ENCODE measurements at places on chromosomes 11 and 22. TPM values are rescaled to one million over a fixed set of nuclear protein-coding genes. Genes with fewer than 3 reads are reported as not detected.
A peak's percentile ranks its signal among the peaks of the same experiment; 100 is the strongest.

The ACR gene
- not detected for total RNA-seq

The ELFN2 gene
- total RNA-seq, result 0.16 TPM

The DUSP8 gene
- 7.8 TPM for total RNA-seq

GRCh38 chr22:32623943-32624342, 149.3 kb downstream of the FBXO7 start:
- ATAC-seq, result peak; percentile 52

DNA sequence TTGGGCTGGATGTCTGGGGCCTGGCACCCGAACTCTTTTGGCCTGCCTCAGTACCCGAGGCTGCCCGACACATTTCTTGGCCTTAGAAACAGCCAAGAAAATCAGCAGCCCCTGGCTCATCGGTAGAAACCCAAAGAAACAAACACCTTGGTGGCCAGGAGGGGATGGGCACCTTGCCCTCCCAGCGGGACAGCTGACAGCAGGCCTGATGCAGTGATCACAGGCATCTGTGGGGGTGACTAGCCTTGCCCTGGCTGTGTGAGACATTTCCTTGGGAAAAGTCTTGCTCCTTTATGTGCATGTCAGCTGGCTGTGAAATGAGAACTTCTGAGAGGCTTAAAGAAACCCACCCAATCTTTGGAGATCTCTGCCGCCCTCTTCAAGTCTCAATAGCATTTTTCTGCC, 60.9 kb downstream of the SMIM38 start:
- ATAC-seq, result no peak

DNA sequence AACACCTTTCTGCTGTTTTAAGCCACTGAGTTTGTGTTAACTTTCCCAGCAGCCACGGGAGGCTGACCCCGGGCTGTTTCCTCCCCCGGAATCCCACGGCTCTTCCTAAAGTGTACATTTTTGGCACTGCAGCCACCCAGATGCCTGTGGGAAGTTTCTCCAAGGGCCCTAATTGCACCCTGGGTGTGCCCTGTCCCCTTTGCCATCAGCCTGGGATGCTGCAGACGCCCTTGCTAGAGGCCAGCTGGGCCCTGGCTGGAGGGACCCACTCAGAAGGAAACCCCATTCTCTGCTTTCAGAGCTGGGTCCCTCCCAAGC, 883.3 kb downstream of the BRD1 start:
- ATAC-seq, result no peak

DNA sequence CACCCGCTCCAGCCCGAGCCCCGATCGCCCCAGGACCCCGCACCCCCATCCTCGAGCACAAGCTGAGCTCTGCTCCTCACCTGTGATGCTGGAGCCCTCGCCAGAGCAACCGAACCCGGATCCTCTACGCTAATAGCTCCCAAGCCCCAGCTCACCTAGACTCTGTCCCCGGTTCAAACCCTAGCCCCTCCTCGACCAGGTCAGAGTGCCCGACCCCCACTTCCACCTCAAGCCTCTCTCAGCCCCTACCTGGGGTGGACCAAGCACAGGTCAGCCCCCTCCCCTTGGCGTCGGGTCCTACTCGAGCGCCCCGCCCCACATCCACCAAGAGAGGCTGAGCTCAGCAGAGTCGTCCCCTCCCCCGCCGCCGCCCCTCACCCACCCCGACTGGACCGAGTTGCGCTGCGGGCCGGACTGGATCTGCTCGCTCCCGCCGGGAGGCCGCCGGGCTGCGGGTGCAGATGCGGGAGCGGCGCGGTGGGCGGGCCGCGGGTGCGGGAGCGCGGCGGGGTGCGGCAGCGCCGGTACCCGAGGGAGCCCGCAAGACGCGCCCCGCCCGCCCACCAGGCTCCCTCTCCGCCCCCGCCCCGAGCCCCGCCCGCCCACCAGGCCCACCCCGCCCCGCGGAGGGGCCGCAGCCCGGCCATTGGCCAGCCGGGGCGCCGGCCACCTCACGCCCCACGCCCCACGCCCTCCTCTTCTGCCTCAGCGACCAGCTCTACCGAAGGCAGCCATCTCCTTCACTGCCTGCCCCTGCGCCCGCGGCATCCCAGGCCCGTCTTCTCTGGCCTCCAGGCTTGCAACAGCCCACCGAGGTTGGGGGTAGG, 577 bp upstream of the DKK3 start:
- ATAC-seq, result peak; percentile 81

DNA sequence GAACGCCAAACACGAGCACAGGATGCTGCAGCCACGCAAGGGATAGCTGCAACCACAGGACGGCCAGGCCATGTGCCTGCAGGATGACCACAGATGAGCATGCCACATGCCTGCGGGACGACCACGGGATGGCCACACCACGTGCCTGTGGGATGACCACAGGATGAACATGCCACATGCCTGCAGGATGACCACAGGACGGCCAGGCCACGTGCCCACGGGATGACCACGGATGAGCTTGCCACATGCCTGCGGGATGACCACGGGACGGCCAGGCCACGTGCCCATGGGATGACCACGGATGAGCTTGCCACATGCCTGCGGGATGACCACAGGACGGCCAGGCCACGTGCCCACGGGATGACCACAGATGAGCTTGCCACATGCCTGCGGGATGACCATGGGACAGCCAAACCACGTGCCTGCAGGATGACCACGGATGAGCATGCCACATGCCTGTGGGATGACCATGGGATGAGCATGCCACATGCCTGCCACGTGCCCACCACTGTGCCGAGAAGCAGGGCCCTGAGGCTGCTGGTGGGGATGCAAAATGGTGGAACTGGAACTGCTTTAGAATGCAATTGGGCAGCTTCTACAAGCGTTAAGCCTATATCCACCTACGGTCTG, 12.8 kb upstream of the MOB2 start:
- no peak for ATAC-seq

DNA sequence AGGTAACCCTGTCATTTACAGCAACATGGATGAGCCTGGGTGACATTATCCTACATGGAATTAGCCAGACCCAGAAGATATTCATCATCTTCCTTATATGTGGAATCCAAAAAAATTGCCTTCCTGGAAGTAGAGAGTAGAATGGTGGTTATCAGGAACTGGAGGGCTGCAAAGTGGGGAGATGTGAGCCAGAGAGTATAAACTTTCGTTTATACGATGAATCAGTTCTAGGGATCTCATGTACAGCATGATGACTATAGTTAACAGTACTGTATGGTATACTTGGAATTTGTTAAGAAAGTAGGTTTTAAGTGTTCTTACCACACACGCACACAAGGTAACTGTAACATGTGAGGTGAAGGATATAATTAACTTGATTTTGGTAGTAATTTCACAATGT, 79.1 kb downstream of the TBC1D22A start:
- no peak for ATAC-seq

- peak; percentile 69 for ATAC-seq
These were observed 553 bp upstream of the USP47 start for GRCh38 chr11:11841116-11841722.

DNA sequence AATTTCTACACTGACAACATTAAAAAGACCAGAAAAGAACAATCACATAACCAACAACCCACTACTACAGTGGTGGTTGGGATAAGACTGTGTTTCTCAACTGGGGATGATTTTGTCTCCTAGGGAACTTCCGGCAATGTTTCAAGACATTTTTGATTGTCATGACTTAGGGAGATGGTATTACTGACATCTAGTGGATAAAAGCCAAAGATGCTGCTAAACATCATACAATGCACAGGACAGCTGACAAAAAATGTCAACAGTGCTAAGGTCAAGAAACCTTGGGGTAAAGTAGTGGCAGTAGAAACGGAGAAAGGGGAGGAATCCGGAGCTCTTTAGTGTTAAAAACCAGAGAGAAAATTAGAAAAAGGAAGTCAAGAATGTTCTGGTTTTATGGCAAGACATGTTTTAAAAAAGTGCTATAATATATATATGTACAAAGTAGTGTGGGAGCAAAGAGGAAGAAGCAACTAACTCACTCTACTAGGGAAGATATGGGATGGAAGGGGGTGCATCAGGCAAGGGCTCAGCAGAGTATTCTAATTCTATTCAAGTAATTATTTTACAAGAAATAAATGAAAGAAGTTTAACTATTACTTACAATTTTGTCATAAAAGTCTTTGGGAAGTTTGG, 37.2 kb downstream of the CKAP5 start:
- no peak for ATAC-seq

DNA sequence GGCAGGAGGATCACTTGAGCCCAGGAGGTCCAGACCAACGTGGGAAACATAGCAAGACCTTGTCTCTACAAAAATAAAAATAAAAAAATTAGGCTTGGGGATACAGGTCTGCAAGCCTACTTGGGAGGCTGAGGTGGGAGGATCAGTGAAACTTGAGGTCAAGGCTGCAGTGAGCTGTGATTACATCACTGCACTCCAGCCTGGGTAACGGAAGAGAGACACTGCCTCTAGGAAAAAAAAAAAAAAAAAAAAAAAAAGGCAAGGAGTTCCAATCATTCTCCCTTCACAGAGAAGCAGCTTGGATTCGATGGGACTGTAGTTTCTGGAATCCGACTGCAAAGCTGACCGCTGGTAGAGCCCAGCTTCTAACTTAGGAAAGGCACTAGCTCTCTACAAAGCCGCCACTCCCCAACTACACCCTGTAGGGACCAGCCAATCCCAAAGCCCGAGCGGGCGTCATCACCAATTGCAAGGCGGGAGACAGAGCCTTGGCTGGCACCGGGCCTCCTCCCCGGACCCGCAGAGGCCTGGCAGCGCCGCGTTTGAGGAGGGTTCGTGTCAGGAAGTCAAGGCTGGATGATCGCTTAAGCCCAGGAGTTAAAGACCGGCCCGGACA, 716 bp upstream of the DDB2 start:
- ATAC-seq, result peak; percentile 95
